KBM-7 (cell line): ENCODE measurements at places on chromosomes 11 and 22.

GRCh38 chr11:42992594-42992993, 319.2 kb upstream of the API5 start:
- DNase-seq: no peak

DNA sequence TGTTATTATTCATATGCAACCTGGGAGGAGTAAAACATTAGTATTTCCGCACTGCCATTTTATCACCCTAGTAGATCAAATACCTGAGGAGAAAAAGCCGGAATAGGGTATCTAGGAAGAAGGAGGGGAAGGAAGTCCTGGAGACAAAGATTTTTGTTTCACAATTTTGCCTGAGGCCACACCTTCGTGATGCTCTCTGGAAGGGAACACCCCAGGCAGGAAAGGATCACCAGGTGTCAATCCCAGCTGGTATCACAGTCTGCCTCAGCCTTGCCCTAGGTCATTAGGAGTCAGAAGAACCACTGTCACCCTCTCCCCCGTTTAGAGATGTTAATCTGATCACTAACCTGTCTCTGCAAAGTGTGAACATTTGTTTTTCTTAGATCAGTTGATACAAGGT, 35.4 kb upstream of the IGSF9B start:
- no peak for DNase-seq

DNA sequence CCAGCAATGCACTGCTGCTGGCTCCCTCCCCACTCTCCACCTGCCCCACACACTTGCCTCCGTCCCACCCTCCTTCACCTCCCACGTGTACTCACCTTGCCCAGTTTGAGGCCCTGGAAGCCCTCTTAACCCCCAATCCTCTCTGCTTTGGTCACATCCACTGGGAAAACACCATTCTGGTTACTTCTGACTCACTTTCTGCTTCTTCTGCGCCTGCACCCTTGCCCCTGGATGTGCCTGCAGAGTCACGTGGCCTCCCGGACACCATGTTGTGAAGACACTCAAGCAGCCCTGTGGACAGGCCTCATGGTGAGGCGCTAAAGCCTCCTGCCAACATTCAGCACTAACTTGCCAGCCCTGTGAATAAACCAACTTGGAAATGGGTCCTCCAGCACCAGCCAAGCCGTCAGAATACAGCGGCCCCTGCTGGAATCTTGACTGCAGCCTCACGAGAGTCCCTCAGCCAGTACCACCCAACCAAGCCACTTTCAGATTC, 2.6 kb upstream of the NAALADL1 start:
- DNase-seq: no peak

- DNase-seq: no peak
Measured at GRCh38 chr22:38311323-38311620, 6.0 kb downstream of the CSNK1E start.

DNA sequence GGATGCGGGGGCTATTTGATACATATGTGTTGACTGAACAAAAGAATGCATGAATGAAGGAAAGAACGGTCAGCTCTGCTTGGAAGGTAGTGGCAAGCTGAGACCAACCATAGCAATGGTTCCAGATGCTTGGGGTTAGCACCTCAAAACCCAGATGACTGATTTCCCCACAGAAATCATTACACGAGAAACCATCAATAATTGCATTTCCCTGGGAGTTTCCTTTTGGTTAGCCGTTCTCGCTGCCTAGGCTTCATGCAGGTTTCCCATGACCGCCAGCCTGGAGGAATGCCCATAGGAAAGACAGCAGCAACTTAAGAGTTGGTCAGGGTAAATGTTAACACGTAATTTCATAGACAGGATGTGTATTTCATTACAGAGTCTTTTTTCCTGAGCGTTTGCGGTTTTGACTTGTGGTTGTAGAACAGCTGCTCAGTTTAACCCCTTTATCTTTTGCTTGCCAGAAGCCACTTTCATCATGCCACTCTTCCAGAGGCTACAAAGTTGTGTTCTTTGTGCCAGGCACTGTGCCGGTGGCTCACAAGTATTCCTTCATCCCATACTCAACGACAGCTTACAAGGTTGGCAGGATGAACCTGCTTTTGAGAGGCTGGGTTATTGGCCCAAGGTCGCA, 2.8 kb downstream of the IL17RA start:
- peak; percentile 85 for DNase-seq

GRCh38 chr22:41968601-41969000, 642 bp upstream of the SEPTIN3 start:
- no peak for DNase-seq

DNA sequence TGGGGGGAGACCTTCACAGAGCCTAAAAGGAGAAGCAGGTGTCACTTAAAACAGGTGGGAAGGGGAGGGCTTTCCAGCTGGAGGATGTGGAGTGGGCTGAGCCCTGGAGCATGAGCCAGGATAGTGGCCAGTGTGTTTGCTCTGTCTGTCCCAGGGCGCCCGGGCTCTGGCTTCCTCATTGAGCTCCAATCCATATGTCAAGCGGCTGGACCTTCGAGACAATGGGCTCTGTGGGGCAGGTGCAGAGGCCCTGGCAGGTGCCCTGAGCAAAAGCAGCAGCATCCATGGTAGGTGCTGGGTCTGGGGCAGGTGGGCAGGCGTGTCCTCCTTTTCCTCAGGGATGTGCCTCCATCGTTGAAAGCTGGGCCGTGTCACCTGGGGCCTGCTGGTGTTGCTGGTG, 2.0 kb downstream of the LRRC74B start:
- DNase-seq: no peak

DNA sequence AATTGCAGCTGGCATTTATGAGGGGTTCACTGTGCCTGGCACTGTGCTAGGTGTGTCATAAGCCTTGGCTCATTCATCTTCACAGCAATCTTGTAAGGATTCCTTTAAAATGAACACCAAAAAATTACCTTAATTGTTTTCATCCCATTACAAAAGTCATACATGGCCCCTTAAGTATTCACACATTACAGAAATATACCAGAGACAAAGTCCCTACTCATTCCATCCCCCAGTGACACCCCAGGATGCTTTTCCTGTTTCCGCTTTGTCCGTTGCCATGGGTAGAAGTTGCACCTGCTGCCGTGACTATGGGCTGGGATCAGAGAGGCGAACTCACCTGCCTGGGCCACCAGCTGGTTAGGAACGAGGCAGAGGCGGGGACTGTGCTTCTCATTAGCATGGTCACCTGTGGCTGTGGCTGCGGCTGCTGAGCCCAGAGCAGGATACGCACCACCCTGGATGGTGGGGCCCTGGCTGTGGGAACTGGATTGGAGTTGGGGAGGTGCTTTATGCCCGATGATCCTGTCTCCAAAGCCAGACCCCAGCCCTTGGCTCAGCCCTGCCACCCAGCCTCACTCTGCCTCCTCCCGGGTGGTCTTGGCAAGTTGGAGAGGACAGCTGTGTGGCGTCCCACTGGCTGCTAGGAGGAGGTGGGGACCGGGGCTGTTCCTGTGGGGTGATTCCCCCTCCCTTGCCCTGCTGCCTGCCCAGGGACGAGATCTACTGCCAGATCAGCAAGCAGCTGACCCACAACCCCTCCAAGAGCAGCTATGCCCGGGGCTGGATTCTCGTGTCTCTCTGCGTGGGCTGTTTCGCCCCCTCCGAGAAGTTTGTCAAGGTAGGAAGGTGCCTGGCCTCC, 60.8 kb downstream of the MYO7A start:
- no peak for DNase-seq
